ENCODE measurements at places on chromosomes 11 and 22. TPM values are rescaled to one million over a fixed set of nuclear protein-coding genes. Genes with fewer than 3 reads are reported as not detected.

SLC22A6 gene
- not detected for total RNA-seq

KLHDC7B gene
- not detected for total RNA-seq

GRCh38 chr11:18936002-18936673, 3.1 kb downstream of the MRGPRX1 start:
- DNase-seq, result peak; percentile 89

DNA sequence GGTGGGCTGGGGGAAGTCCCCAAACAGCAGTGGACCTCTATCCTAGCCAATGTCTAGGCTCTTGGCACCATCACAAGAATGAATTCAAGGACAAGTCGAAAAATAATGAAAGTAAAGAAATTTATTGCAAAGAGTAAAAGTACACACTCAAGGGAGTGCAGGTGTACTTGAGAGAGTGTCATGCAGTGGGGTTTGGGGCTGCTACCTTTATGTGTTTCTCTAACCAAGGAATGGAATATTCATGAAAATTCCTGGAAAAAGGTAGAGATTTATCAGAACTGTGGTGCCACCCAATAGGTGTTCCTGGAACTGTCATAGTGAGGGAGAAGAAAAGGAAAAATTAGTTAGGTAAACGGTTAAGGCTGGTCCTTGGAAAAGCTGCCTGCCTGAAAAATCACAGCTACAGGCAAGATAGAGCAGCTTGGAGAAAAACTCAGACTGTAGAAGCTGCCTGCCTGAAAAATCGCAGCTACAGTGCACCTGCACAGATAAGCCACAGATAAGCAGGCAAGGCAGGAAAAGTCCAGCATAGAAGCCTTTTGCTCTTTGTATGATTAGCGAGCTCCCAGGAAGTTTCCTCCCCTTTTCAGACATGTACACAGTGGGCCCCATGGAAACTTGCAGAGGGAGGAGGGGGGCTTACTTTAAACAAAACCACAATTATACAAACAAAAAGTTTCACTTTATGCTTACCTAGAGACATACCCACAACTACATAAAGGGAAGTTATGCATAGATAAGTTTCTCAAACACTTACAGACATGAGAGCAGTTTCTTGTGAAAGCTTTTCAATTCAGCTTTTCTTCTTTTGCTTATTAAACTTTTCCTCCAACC, 71.4 kb upstream of the B3GNT6 start:
- DNase-seq, result no peak

DNA sequence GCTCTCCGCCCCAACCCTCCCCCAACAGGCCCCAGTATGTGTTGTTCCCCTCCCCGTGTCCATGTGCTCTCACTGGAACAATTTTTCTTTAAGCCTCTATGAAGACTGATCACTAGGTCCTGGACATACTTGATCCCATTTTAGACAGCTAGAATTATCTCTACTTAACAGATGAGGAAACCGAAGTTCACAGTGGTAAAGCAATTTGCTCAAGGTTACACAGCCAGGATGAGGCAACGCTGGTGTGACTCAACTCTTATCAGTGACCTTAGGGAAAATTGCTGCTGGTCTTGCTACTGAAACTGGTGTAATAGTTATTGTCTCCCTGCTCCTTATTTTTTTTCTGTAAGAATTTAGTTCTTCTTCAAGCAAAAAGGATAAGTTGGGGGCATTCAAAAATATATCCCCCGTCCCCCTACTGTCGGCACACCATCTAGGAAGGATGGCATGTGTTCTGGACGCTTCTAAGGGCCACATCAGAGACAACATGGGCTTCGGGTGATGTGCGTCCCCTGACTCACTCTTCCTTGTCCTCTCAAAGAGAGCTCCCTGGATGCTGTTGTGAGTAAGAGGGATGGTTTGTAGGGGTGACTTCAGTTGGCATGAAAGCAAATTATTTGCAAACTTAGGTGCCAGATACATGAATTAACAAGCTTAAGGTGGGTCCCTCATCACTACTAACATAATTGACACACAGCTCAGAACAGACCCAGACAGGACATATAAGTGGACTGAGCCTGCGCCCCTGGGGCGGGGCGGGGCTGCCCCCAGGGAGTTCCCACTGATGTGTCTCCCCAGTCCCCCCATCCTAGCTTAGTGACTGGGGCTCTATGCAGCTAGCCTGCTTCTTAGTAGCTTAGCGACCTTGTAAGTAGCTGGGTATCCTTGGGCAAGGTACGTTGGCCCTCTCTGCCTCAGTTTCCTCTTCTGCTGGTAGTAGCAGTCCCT, 23.6 kb upstream of the ALX4 start:
- DNase-seq, result no peak

DNA sequence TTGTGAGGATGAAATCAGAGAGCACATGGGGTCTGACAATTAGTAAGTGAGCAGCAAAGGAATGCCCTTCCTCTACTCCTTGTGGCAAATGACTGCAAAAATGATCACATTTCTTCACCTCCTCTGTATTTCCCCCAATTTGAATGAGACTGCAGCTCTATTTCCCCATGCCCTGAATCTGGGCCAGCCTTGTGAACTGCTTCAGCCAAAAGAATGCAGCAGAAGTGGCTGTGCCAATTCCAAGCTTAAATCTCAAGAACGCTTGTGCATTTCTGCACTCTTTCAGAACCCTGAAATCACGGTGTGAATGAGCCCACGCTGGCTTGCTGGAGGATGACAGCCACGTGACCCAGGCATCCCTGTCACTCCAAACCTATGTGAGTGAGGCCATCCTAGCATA, 9.9 kb downstream of the SLC43A3 start:
- no peak for DNase-seq

CCDC81 gene
- 0.14 TPM for total RNA-seq

DNA sequence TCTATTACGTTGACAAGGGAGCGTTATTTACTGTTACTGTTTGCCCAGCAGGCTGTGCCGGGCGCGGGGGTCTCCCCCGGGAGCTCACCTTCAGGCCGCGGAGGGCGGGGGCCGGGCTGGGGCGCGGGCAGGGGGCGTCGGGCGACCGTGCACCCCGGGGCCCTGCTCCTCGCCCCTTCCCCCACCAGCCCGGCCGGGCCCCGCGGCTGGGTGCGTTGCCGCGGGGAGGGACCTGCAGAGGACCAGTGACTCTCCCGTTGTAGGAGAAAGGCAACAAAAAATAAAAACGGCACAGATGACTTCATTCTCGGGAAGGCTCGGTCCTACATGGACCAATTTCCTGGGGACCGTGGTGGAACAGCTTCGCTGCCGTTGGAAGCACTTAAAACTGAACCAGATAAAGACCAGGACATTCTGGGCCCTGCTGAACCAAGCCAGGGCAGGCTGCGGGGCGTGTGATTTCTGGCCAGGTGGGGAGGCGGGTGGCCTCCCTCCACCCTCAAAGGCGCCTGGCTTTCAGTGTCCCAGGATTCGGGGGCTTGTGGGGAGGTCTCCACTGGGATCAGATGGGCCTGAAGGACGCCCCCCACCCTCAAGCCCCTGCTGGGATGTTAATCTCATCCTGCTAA, 57.4 kb downstream of the IGLL1 start:
- DNase-seq, result no peak

TRIM49C gene
- not detected for total RNA-seq

DNA sequence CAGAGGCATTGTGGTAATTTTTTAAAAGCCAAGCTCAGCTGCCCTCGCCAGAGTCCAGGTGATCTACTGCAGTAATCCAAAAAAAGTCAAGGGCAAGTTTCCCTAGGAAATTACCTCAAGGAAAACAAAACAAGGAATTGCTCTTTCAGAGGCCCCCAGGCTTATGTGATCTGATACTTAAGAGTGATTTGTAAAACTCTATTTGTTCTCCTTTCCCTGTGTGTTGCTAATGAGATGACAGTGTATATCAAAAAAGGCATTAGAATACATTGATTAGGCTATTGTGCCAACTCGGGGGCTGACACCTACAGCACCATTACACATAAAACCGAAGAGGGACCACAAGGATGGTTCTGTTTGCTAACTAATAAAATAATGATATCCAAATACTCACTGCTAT, 44.5 kb upstream of the CHRM4 start:
- DNase-seq, result no peak

C11orf86 gene
- total RNA-seq, result not detected

GRCh38 chr11:77908835-77909234, 85.6 kb downstream of the INTS4 start:
- no peak for DNase-seq

GRCh38 chr11:22194306-22194705, 1.4 kb downstream of the ANO5 start:
- DNase-seq, result no peak

GRCh38 chr22:35352214-35353111, 28.4 kb upstream of the HMOX1 start:
- no peak for DNase-seq

F2 gene
- not detected for total RNA-seq

MS4A12 gene
- not detected for total RNA-seq

- DNase-seq, result no peak
Measured at GRCh38 chr22:42065438-42066125, 5.0 kb downstream of the NAGA start.

- no peak for DNase-seq
Measured at GRCh38 chr22:42436404-42436803, 4.2 kb upstream of the NFAM1 start.

- no peak for DNase-seq
Measured at GRCh38 chr11:61534025-61534932, 25.7 kb downstream of the LRRC10B start.

DNA sequence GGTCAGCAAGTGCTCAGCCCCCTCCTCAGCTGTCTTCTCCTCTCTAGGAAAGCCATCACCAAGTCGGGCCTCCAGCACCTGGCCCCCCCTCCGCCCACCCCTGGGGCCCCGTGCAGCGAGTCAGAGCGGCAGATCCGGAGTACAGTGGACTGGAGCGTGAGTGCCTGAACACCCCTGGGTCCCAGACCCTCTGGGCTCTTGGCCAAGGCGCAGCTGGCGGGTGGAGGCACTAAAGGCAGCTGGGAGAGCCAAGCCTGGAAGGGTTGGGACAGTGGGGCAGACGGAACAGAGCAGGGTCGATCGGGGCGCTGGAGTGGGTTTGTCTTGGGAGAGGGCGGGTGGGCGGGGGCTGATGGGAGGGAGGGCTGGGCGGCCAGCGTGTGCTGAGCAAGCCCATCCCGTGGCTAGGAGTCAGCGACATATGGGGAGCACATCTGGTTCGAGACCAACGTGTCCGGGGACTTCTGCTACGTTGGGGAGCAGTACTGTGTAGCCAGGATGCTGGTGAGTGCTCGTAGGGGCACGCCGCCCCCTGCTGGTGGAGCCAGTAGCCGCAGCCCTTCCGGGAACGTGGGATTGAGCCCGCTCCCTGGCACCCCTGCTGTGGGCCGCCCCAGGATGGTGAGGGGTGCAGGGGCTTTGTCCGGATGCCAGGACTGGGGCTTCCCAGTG, 14.1 kb upstream of the MDK start:
- DNase-seq, result no peak

GUCY1A2 gene
- total RNA-seq, result not detected

ARHGEF17 gene
- total RNA-seq, result 9.7 TPM

DNA sequence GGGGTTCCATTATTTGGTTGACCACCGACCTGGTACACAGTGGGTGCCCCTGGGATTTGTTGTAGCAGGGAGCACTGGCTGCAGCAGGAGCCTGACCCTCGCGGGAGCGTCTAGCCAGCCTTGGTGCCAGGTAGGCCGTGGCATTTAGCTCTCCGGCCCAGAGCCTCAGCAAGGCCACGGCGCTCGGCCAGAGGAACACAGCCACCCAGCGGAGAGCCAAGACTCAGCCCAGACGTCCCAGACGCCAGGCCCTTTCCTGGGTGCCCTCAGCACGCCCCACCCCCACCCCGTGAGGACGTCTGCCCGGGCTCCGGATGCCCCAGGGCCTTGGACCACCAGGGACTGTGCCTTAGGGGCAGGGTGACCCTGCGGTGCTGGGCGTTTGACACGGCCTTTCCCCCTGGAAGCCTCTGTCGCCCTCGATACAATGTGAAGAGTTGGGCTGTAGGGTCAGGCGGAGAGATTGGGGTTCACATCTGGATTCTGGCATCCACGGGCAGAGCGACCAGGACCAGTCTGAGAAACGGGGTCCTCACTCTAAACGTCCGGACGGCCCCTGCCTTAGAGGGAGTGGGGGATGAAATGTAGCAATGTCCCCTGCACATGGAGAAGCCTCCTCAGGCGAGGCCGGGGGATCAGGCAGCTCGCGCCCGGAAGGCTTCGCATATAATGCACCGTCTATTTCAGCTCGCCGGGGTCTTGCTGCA, 99.2 kb upstream of the FGF3 start:
- DNase-seq, result no peak

DNA sequence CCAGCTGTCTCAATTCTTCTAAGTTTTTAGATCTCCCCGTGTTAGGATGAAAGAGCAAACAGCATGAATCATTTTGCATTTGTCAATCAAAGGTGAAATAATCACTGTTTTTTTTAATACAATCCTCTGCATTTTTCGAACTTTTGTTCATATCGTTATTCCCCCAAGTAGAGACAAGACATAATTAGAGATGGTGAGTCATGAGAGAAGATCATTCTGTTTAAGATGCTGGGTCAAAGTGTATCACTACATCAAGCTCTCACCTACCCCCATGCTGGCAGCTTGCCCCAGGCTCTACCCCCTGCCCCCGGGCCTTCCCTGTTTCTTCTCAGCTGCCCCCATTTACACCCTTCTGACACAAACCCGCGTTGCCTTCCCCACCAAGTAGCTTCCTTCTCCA, 30.5 kb upstream of the MYO18B start:
- no peak for DNase-seq

RAB3IL1 gene
- total RNA-seq, result 0.31 TPM

DNA sequence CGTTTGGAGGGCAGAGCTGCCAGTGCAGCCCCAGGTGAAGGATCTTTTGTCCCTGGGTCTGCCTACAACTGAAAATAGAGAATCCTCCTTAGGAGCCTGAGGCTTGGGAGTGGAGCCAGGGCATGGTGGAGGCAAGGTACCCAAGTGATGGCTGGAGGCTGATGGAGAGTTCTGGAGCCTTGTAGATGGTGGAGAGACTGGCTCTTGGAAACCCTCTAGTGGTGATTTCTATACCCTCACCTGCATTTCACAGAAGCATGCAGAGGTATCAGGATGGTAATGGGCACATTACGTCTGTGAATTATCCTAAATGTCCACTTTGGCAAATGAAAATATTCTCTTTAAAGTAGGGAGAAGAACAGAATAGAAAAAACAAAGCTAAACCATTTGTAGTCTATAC, 44.4 kb downstream of the INSC start:
- peak; percentile 45 for DNase-seq

- DNase-seq, result peak; percentile 81
Measured at GRCh38 chr11:114412946-114413345, 12.5 kb downstream of the RBM7 start.

- no peak for DNase-seq
Measured at GRCh38 chr11:45374653-45375059, 88.5 kb upstream of the SYT13 start.
